ENCODE measurements at places on chromosomes 6 and 20.

DNA sequence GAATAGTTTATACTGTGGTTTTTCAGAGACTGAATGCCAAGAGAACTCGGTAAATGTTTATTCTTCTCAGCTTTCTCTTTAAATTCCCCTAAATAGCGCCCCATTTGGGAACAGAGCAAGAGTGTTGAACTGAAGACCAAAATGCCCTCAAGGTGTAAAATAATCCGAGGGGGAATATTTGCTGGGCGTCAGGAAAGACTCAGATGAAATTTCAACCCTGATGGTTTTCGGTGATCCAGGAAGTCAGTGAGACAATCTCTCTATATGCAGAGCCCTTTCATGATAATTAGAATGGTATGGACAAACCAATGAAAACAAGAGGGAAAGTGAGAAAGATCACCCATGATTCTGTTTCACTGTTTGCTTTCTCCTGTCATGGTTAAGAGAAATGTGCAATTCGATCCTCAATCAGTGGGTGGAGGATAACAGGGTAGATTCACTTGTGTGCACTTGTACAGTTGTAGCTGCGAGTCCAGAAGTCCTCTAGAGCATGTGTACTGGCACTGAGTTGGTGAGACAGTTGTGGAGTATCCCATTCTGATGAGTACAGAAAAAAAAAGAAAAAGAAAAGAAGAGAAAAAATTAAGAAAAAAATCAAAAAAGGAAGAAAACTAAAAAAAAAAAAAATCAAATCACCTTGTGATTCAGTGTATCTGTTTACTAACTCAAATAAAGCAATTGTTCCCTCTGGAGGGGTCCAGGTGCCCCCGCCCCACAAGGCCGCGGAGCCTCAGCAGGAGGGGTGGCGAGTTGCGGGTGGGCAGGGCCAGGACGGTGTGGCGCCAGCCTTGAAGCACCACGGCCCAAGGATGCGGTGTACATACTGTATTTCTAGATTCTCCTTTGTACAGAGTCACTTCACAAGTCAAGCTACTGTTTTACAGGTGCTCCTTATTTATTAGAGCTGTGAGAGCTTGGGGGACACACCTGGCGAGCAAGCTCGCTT, 164.9 kb downstream of the SCML4 start:
- DNase-seq: no peak

DNA sequence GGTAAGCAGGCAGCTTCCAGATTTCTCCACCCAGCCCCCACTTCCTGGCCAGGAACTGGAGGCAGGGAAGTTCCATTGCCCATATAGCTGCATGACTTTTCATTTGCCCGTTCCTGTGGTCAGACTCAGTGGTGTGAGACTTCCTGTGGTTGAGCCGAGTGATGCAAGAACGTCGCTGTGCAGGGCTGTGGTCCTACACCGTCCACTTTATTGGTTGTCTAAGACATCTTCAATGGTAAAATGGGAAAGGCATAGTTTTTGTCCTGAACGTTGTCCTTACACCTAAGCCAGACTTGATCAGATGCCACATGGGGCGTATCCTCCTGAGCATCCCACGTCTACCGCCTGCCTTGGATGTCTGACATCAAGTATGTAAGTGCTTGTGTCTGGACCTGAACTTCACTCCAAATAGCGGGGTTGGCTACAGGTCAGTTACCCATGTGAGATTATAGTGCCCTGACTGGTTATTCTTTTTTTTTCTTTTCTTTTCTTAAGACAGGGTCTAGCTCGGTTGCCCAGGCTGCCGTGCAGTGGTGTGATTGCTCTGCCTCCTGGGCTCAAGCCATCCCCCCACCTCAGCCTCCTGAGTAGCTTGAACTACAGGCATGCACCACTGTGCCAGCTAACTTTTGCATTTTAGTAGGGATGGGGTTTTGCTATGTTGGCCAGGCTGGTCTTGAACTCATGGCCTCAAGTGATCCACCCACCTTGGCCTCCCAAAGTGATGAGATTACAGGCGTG, 25.9 kb upstream of the GTSF1L start:
- DNase-seq: no peak

DNA sequence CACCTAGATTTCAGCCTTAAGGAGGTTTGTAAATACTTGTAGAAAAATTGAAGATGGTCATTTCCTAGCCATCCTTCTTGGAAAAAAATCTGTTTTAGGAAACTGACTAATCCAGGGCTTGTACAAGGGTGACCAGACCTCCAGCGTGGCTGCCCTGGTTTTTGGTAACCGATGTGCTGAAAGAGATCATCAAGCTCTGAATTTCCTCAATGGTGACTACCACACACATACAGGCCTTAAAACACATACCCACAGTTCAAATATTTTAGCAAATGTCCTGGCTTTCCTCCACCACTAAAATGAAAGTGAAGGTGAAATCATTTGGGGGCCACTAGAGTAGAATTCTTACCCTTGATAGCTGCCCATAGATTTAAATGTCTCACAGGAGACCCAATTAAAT, 215.3 kb upstream of the SUPT3H start:
- DNase-seq: no peak

- no peak for DNase-seq
Observed at GRCh38 chr6:9745476-9745875, 669.4 kb downstream of the TFAP2A start.

GRCh38 chr20:58981628-58982364, 740 bp downstream of the NELFCD start:
- no peak for DNase-seq

DNA sequence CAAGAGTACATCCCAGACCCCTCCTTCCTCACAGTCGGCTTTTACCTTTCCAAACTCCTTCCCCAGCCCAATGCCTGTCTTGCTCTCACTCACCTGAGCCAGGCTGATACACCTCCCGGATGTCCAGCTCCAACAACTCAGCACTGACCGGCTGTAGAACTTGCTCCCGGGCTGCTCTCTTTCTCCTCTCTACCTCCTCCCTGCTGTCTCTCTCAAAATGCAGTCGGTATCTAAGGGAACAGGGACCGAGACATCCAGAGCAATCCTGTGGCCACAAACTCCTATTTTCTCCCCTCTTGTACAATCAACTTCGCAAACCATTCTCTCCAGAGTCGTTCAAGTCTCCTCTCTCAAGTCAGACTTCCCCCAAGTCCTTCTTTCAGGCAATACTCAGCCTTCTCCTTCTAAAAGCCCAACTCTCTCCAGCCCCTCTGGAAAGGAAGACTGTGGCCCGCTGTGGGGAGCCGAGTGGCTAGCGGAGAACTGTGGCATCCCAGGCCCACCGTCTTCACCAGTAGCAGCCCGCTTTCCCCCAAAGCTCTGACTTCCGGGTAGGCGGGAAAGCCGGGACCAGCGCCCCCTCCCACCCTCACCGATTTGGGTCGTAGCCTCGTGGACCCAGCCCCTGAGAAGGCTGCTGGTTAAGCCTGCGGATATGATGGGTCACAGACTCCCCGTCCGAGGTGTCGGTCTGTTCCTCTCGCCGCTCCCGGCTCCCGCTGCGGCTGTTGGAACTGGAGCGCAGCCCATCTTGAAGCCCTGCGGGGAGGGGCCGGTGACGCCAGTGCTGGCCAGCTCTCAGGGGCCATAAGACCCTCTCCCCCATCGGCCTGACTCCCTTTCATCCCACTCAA, 1.1 kb downstream of the GNL1 start:
- DNase-seq: peak; percentile 8

GRCh38 chr6:5567352-5567751, 306.0 kb downstream of the FARS2 start:
- DNase-seq: no peak

DNA sequence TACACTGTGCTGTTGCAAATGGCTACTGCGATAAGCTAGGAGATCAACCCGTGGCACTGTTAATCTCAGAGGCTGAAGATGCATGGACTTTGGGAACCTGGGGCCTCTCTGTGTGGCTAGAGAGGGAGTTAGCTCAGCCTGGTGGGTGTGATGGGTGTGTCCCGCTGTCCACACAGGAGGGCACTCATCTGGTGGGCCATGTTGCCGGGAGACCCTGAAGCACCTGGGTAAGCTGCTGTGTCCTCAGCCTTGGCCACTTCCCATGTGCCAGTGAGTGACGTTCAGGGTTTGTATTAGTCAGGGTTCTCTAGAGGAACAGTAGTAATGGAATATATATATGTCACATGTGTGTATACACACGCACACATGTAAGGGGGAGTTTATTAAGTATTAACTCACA, 132.7 kb downstream of the ERMARD start:
- DNase-seq: no peak

GRCh38 chr6:44868335-44868668, 459.8 kb upstream of the RUNX2 start:
- no peak for DNase-seq

DNA sequence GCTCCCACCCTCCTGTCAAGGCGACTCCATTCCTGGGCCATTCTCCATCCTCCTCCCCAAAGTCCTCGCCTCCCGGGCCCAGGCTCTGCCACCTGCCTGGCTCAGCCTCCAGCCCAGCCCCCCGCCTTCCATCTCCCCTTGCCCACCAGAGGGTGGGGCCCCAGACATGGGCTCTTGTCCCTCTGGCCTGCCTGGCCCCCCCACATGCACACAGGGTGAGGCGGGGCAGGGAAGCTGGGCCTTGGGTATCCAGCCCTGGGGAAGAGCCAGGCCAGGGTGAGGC, 95.2 kb downstream of the YTHDF1 start:
- DNase-seq: no peak

DNA sequence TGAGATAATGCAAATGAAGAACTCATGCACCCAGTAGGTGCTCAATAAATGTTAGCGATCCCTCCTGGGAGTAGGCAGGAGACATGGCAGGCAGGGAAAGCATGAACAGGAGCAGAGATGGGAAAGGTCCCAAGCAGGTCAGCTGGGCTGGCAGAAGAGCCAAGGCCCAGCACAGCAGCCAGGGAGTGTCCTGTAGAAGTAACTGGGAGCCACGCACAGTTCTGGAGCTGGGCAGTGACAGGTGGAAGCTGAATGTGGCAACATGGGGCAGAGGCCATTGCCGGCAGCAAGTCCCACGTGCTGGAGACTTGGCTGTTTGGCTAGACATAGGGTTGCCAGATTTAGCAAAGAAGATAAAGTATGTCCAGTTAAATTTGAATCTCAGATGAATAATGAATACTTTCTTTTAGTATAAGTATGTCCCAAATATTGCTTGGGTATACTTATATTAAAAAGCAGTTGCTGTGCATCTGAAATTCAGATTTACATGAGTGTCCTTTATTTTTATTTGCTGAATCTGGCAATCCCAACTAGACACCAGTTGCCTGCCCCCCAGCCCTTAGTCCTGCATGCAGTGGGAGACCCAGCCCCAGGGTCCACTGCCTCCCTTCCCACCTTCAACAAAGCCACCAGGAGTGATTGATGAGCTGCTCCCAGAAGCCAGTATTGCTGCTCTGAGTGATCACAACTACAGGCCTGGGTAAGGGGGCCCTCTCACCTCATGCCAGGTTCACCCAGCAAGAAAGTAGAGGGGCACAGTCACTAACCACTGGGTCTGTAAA, 3.7 kb upstream of the LPIN3 start:
- no peak for DNase-seq

GRCh38 chr6:30834646-30835045, 49.7 kb upstream of the DDR1 start:
- no peak for DNase-seq

DNA sequence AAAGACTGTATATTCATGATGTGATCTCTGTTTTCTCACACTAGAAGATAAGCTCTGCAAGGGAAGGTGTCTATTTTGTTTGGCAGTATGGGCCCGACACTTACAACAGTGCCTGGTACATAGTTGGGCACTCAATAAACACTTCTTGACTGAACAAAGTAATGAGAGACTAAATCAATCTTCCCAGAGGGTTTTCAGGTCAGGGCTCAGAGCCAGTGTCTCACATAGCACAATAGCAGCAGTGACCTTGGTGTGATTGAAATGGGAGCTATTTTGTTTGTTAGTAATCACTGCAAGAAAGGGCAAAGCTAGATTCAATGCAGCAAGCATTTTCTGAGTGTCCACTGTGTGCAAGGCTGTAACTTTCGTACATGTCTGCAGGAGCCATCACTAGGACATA, 26.4 kb upstream of the GCM1 start:
- no peak for DNase-seq

DNA sequence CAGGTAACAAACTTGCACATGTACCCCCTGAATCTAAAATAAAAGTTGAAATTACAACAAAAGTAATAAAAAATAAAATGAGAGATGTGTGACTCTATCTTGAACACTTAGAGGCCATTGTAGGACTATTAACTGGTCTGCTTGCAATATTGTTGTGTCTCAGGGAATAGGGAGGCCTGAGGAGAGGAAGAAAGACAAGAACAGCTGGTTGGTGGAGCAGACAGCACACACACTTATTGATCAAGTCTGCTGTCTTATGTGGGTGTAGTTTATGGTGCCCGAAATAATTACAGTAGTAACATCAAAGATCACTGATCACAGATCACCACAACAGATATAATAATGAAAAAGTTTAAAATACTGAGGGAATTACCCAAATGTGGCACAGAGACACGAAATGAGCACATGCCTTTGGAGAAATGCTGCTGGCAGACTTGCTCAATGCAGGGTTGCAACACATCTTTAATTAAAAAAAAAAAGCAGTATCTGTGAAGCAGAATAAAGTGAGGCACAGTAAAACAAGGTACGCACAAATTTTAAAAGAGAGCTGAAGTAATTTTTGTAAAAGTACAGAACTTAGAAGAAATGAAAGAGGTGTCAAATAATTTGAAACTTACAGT, 110.1 kb upstream of the HDAC2 start:
- no peak for DNase-seq

DNA sequence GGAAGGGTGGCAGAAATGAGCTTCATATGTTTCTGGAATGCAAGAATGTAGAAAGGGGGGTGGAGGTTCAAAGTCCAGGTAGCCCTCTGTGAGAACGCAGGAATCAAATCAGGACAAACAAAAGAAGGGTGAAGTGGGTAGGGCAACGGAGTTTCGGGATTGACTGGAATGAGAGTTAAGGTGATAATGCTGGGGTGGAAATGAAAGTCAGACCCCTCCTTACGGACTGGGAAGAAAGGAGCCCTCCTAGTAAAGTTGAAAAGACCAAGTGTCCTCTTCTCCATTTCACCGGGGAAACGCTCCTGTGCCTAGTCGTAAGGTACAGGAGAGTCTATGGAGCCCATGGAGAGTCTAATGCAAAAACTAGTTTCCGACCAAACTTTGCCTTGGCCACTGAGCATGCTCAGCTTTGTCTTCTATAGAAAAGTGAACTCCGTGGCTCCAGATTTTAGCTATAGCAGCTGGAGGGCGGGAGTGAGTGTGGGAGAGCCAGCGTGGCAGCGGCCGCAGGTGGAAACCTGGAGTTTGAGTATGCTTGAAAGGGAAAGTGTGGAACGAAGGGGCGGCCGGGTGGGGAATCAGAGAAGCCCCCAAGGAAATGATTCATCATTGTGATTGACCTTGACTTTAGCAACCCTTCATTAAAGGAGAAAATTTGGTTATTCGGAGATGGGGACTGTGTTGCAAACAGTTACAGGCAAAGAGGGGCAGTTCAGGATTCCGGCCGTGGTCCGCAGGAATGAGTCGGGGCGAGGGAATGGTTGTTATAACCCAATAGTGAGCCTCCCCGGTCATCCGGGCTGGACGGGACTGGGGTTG, 1.3 kb upstream of the LRRC1 start:
- DNase-seq: peak; percentile 16

GRCh38 chr6:39686976-39687375, 38.2 kb downstream of the KIF6 start:
- DNase-seq: no peak

DNA sequence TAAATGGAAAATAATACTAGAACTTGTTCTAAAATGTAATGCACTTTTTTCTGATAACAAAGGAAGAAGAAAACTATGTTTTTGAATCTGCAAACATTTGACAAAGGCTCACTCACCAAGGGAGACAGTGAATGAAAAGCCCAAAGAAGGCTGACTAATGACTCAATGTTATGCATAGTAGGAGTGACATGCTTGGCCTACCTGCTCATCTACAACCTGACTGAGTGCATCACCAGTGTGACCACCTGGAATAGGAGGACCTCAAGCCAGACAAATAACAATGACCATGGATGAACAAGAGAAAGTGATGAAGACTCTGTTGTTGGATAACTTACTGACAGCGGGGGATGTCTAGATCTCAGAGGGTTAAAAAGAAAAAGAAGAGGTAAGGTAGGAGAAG, 157.2 kb downstream of the SIM1 start:
- DNase-seq: no peak
